Brain (organoid and tissue), 16 donors: ENCODE measurements at places on chromosomes 13 and 19.

GRCh38 chr13:38520041-38520440, 166.8 kb upstream of the FREM2 start:
- DNase-seq = no peak

DNA sequence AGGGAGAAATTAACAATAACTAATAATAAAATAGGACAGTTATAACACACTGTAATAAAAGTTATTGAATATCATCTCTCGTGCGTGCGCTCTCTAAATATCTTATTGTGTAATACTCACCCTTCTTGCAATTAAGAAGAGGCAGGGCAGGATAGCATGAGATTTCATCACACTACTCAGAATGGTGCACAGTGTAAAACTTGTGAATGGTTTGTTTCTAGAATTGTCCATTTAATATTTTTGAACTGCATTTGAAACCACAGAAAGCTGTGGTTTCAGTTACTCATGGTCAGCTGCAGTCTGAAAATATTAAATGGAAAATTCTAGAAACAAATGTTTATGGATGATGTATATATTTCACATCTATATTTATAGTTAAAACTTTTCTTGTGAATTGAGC, 161.1 kb downstream of the DCT start:
- DNase-seq = no peak

DNA sequence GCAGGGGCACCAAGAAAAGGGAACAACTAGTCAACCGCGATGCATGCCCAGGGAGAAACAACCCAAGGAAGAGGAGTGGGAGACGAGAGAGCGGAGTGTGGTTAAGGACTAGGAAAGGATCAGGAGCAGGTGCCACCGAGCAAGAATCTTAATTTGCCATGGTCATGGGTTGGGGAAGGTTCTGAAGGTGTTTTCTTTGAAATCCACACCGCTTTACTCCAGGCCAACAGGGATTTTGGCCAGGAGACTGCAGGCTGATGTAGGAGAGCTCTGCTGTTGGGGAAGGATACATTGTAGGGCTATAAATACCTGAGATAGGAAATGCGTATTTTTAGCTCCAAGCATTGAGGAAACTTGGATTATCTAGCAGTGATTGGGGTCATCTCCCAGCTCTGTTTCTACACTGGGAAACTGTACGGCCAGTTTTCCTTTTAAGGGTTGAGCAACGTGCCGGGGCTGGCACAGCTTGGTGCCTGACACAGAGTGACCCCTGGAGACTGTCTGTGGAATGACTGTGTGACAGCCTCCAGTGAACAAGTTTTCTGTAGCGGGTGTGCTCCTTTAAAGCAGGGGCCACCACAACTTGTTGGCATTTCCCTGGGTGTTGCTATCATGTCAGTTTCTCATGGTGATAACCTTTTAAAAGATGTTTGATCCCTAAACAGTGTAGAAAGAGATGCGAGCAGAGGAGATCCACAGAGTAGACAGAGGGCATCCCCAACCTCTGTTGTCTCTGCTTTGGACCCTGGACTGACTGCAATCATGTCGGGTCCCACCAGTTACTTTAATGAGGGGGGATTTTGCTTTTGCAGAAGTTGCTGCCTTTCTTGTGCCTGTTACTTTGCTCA, 34.3 kb downstream of the ZNF536 start:
- DNase-seq = peak; percentile 17

DNA sequence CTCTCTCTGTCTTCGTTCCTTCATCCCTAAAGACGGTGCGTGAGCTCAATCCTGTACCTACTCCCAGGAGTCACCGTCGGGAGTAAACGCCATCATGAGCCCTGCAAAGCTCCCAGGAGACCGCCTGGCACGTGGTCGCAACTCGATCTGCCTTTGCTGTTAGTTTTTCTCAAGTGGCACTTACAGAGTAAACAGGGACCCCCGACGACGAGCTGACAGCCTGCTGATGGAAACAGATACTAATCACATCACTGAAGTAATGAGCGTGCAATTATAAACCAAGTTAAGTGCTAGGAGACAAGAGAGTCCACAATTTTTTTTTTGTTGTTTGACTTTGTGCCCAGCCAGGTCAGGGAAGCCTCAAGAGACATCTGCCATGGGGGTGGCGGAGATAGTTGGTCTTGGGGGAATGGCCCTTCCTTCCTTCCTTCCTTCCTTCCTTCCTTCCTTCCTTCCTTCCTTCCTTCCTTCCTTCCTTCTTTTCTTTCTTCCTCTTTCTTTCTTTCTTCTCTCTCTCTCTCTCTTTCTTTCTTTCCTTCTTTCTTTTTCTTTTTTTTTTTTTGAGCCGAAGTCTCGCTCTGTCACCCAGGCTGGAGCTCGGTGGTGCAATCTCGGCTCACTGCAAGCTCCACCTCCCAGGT, 23.6 kb downstream of the CACNG6 start:
- no peak for DNase-seq

GRCh38 chr13:26896986-26897668, 136.5 kb upstream of the GPR12 start:
- DNase-seq = no peak

GRCh38 chr13:73259061-73260017, 200.5 kb downstream of the KLF5 start:
- no peak for DNase-seq

GRCh38 chr13:21362741-21363140, 96.4 kb downstream of the ZDHHC20 start:
- no peak for DNase-seq

DNA sequence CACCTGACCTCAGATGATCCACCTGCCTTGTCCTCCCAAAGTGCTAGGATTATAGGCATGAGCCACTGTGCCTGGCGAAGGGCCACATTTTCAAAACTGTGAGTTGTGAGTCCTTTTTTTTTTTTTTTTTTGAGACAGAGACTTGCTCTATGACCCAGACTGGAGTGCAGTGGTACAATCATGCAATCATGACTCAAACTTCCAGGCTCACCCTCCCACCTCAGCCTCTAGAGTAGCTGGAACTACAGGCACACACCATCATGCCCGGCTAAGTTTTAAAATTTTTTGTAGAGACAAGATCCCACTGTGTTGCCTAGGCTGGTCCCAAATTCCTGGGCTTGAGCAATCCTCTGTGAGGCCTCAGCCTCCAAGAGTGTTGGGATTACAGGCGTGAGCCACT, 3.8 kb upstream of the MYPOP start:
- DNase-seq = no peak

- DNase-seq = no peak
These were observed 515.3 kb upstream of the SGCG start for GRCh38 chr13:22665506-22665905.

DNA sequence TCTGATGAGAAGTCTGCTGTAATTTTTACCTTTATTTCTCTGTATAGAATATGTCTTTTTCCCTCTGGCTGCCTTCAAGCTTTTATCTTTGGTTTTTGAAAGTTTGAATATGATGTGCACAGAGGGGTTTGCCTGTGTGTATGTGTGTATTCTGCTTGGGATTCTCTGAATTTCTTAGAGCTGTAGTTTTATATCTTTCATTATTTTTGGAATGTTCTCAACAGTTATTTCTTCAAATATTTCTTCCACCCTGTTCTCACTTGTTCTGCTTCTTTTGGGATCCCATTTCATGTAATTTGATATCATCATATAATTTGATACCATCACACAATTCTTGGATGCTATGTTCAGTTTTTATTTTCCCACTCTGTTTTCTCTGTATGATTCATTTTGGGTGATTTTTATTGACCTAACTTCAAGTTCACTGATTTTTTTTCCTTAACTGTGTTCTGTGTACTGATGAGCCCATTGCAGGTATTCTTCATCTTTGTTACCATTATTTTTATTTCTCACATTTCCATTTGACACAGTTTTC, 7.5 kb downstream of the COG3 start:
- no peak for DNase-seq

DNA sequence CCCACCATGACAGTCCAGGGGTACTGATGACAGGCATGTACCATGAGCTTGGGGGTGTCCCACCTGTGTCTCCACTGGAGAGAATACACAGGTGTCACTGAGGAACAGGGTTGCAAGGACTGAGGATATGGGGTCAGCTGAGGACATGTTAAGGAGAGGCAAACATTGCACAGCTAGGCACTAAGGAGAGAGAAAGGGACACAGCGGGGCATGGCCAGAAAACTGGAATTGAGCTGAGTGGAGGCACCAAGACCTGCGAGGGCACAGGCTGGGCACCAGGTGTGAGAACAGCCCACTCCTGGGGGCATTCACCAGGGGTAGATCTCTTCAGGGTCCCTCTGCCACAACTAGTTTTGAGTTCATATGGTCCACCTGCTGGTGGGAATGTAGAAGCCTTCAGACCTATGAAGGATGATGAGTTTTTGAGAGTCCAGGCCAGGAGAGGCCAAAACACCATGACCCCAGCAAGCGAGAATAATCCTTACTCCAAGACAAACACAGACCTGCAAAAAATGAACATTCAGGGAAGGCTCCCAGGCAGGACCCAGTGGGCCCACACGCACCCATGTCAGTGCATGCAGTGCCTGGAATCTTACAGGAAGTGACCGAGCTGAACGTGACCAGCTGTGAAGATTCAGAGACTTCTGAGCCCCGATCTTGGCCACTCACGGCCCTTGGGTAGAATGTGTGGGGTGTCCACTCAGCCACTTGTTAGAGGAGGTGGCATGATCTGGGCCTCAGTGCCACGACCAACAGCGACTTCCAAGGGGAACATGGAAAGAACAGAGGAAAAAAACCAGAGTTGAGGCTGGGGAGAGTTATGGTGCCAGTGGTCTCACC, 1.4 kb upstream of the ZNF584 start:
- DNase-seq = no peak
